ENCODE measurements at places on chromosomes 11 and 22. TPM values are rescaled to one million over a fixed set of nuclear protein-coding genes. Genes with fewer than 3 reads are reported as not detected.

FJX1 gene
- polyA plus RNA-seq = 7.1 TPM

C1QTNF5 gene
- 13.6 TPM for polyA plus RNA-seq

SAA4 gene
- polyA plus RNA-seq = not detected

CPT1B gene
- polyA plus RNA-seq = 0.70 TPM

NAV2 gene
- polyA plus RNA-seq = 8.1 TPM

NOX4 gene
- polyA plus RNA-seq = 0.49 TPM

RBMXL2 gene
- not detected for polyA plus RNA-seq

SCGB2A2 gene
- not detected for polyA plus RNA-seq

ABCC8 gene
- polyA plus RNA-seq = not detected

IFITM10 gene
- 0.15 TPM for polyA plus RNA-seq

MEI1 gene
- polyA plus RNA-seq = 4.3 TPM

TIMP3 gene
- polyA plus RNA-seq = 375 TPM

PRR5 gene
- 2.4 TPM for polyA plus RNA-seq

FAT3 gene
- 3.9 TPM for polyA plus RNA-seq

WBP2NL gene
- polyA plus RNA-seq = 0.10 TPM

LRRC56 gene
- polyA plus RNA-seq = 0.28 TPM

Data from fibroblast of lung (primary cell).